ENCODE measurements at places on chromosomes 6 and 20. TPM values are rescaled to one million over a fixed set of nuclear protein-coding genes. Genes with fewer than 3 reads are reported as not detected.

DNA sequence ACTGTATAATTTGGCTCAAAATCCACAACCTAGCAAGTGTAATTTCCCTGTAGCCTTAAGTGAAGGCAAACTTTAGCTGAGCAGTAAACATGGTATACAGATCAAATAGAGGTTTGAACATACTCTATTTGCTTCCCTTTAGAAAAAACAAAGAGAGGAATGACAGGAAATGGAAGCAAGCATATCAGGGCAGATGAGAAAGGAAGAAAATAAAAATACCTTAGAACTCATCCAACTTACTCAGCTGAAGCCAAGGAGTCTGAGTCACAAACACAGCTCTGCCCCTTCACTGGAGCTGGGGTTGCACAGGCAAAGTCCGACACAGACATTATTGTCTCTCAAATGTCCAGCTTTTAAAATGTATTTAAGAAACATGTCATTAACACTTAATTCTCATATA lies 379.9 kb upstream of the IRAK1BP1 start:
- DNase-seq: no peak
- no peak overlapping the region for H3K27ac ChIP-seq
- H3K27me3 ChIP-seq: no peaks in the 10 kb centered on the region
- no peaks in the 10 kb centered on the region for H3K4me1 ChIP-seq
- H3K4me3 ChIP-seq: no peak overlapping the region

- H3K27ac ChIP-seq: no peak overlapping the region
- no peaks in the 10 kb centered on the region for H3K27me3 ChIP-seq
- no peaks in the 10 kb centered on the region for H3K4me1 ChIP-seq
- DNase-seq: no peak
- H3K36me3 ChIP-seq: no peaks in the 10 kb centered on the region
Observed at GRCh38 chr6:131822119-131822518, 14.3 kb downstream of the ENPP1 start.

The GINS1 gene
- 0.41 TPM for total RNA-seq

The PTGIS gene
- total RNA-seq: 26.3 TPM

DNA sequence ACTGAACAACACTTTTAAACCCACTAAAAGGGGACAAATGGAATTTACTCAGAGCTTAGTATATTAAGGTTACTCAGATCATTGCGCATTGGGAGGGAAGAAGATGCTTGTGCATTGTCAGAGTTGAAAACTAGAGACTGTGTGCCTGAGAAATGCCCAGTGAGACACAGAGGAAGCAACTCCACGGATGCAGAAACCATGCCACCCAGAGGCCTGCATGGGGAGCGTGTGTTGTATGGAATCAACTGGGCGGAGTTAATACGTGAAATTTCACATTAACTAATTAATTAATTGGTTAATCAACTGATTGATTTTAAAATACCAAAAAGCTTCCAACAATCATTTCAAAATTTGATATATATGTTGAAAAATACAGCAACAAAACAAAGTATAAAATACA lies 391.6 kb downstream of the PLCB1 start:
- no peaks in the 10 kb centered on the region for H3K27me3 ChIP-seq
- H3K4me3 ChIP-seq: no peak overlapping the region
- peaks cover 11% of the 10 kb centered on the region for H3K4me1 ChIP-seq
- H3K27ac ChIP-seq: no peak overlapping the region

All from left ventricle myocardium inferior (tissue), 1 donor.